ENCODE measurements at places on chromosomes 6 and 20. TPM values are rescaled to one million over a fixed set of nuclear protein-coding genes. Genes with fewer than 3 reads are reported as not detected.

KATNA1 gene
- total RNA-seq, result 31.0 TPM

CST8 gene
- not detected for total RNA-seq

BANF2 gene
- not detected for total RNA-seq

MAVS gene
- 11.3 TPM for total RNA-seq

F13A1 gene
- not detected for total RNA-seq

SYNGAP1 gene
- 2.8 TPM for total RNA-seq

FOXA2 gene
- total RNA-seq, result not detected

ADGB gene
- total RNA-seq, result not detected

CST4 gene
- 0.77 TPM for total RNA-seq

NKX2-2 gene
- total RNA-seq, result not detected

SLC4A11 gene
- 0.38 TPM for total RNA-seq

GJA10 gene
- not detected for total RNA-seq

NRSN1 gene
- total RNA-seq, result not detected

HTR1B gene
- total RNA-seq, result under 0.01 TPM

HSPA1B gene
- 235 TPM for total RNA-seq

DAAM2 gene
- 36.9 TPM for total RNA-seq

MACROD2 gene
- under 0.01 TPM for total RNA-seq

EEF1A2 gene
- total RNA-seq, result 0.38 TPM

PTK6 gene
- not detected for total RNA-seq

ANGPT4 gene
- under 0.01 TPM for total RNA-seq

SIM1 gene
- under 0.01 TPM for total RNA-seq

ME1 gene
- total RNA-seq, result 11.3 TPM

STX11 gene
- 3.1 TPM for total RNA-seq

XKR7 gene
- total RNA-seq, result under 0.01 TPM

AURKA gene
- total RNA-seq, result 88.8 TPM

RAET1L gene
- total RNA-seq, result not detected

LGSN gene
- total RNA-seq, result under 0.01 TPM

KIF25 gene
- total RNA-seq, result 2.0 TPM

PPIL6 gene
- total RNA-seq, result 6.5 TPM

RAMACL gene
- total RNA-seq, result 0.38 TPM

CST5 gene
- total RNA-seq, result not detected

MICAL1 gene
- total RNA-seq, result 40.3 TPM

NNAT gene
- 0.19 TPM for total RNA-seq

C2 gene
- total RNA-seq, result 6.8 TPM

ATP9A gene
- total RNA-seq, result 23.2 TPM

PAX1 gene
- not detected for total RNA-seq

FNDC11 gene
- 0.19 TPM for total RNA-seq

ABHD16B gene
- not detected for total RNA-seq

SAMD10 gene
- total RNA-seq, result 0.38 TPM

VGLL2 gene
- not detected for total RNA-seq

LINC00237 gene
- total RNA-seq, result not detected

POM121L2 gene
- total RNA-seq, result not detected

MAS1 gene
- under 0.01 TPM for total RNA-seq

ACTR5 gene
- total RNA-seq, result 7.5 TPM

Data from regular cardiac myocyte (primary cell).